Retinal pigment epithelial cell (primary cell): ENCODE measurements at places on chromosomes 5 and 9.

- no peak for DNase-seq
Observed at GRCh38 chr9:81077572-81077971, 611.8 kb downstream of the TLE1 start.

- DNase-seq, result no peak
Observed at GRCh38 chr5:107067395-107067794, 603.3 kb downstream of the EFNA5 start.

- DNase-seq, result peak; percentile 71
Observed at GRCh38 chr9:127021664-127022363, 100.6 kb downstream of the ANGPTL2 start.

GRCh38 chr9:81460693-81461092 is 228.7 kb downstream of the TLE1 start:
- no peak for DNase-seq

DNA sequence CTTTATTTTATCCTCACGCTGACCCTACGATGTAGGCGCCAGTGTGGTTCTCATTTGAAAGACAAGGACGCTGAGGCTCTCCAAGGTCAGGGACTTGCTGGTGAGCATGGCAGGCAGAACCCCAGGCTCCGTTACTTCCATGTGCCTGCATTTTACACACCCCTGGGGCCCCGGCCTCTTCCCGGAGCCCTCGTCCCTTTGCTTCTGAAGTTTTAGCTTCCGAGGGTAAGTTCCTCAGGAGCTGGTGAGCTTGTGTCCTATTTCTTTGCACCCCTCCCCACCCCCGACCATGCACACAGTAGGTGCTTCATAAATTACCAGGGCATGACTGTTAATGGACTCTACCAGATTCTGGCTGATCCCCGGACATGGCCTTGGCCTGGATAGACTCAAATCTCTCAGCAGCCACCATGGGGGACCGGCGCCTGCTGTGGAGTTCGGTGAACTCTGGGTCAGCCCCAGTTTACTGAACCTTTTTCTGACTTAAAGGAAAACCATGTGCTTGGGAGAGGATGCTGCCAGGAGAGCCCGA is 59.3 kb upstream of the RNU6ATAC start:
- no peak for DNase-seq

GRCh38 chr9:37056046-37056920 is 22.2 kb upstream of the PAX5 start:
- no peak for DNase-seq

- DNase-seq, result peak; percentile 88
Observed at GRCh38 chr5:116502616-116503015, 72.0 kb downstream of the SEMA6A start.

DNA sequence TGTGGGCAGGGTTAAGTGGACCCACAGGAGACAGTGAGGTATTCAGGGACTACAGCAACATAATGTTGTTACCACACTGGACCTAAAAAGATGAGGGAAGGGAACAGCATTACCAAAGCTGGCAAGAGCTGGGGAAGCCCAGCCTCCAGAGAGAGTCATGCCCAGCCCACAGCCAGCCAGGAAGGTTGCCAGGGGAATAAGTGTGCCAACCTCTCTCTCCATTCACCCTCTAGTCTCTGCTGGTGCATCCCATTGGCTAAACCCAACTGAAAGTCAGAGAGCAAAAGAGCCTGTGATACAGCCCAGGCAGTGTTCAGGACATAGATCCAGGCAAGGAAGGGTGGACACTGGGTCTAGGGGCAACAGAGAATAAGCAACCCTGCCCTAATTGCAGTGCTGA is 35.8 kb upstream of the AFAP1L1 start:
- DNase-seq, result no peak

GRCh38 chr5:131684595-131684994 is 49.6 kb upstream of the RAPGEF6 start:
- no peak for DNase-seq

DNA sequence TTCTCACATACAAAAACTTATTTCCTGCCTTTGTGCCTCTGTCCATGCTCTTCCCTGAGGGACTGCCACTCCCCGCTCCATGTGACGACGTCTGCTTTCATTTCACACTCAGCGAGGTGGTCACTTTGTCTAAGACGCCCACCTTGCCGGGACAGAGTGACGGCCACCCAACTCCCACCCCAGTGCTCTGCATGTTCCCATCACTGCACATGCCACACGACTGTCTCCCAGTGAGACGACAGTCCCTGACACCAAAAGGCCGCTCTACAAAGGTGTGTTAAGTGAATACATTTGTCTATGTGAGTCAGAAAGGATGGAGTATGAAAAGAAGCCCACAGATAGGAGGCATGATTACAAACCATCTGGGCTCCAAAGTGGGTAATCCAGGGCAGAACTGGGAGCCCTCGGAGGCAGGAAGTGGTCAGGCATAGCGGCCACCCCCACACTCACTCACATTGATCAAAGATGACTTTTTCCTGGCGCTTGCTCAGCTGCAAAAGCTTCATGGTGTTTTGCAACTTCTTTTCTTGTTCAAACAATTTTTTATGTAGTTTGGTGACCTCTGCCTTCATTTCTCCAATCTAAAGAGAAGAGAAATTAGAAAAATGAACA is 185.8 kb downstream of the CDK5RAP2 start:
- DNase-seq, result peak; percentile 38

GRCh38 chr9:629146-629545 is 212.4 kb upstream of the DMRT1 start:
- DNase-seq, result no peak

DNA sequence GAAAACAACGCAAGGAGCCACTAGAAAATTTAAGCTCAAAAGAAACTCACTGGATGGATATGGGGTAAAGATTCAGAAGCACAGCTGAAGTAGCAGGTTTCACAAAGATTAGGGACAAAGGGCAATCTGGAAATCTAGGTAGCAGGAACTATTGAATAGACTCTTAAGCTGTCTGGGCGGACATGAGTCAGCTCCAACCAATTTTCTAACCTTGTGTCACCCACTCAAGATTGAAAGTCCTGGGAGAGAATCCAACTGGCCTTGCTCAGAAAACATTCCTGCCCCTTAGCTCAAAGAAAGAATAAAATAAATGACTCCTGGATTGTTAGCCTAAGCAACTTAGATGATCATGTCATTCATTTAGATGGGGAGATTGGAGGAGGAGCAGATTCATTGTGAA is 69.2 kb downstream of the STK32A start:
- peak; percentile 84 for DNase-seq

- DNase-seq, result no peak
Observed at GRCh38 chr9:110580850-110581249, 1.3 kb upstream of the SVEP1 start.

DNA sequence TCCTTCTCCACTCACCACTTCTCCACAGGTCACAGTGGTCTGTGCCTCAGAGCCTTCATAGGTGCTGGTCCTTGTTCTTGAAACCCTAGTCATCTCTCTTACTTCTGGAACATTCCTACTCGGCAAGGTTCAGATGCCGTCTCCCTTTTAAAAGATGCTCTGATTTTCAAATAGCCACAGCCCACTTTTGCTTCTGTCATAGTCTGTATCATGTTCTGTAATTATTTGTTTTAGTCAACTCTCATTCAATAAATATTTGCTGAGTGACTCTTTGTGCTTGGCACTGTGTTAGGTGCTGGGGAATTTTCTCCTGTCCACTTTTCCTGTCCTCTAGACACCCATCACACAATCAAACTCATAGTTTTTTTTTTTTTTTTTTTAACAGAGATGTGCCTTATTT is 181.3 kb upstream of the IL12B start:
- no peak for DNase-seq

- no peak for DNase-seq
Observed at GRCh38 chr5:142427015-142427364, 102.2 kb upstream of the SPRY4 start.

DNA sequence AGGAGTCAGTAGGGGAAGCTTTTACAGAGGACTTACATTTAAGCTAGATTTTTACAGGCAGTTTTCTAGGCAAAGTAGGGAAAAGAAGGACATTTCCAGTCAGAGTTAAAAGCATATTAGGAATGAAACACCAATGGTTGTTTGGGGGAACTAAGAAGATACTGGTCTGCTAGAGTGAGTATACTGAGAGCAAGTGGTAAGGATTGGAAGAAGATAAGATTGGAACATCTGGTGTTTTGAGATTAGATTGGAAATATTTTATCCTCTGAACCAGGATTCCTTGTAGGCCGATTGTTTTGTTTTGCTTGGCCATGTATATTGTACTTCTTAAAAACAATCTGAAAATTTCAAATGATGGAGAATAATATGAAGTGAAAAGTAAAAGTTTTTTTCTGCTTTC is 7.7 kb downstream of the FBXO38 start:
- no peak for DNase-seq

DNA sequence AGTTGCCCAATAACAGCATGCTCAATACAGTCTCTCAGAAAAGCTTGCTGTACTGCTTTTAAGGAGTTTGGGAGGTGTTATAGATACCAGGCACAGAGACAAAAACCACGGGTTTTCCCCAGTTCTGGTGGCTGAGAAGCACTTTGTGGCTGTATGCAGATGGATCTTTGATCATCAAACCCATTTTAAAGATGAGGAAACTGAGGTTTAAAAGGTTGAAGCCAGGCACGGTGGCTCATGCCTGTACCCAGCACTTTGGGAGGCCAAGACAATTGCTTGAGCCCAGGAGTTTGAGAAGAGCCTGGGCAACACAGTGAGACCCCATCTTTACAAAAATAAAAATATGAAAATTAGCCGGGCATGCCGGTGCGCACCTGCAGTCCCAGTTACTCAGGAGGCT is 46.3 kb upstream of the PLPP6 start:
- DNase-seq, result no peak

- DNase-seq, result no peak
Observed at GRCh38 chr9:94839398-94839797, 112.9 kb downstream of the AOPEP start.

- peak; percentile 36 for DNase-seq
Observed at GRCh38 chr5:151431666-151432065, 15.7 kb upstream of the SLC36A1 start.

- DNase-seq, result no peak
Observed at GRCh38 chr9:88529496-88529895, 5.5 kb upstream of the NXNL2 start.

GRCh38 chr9:27339661-27340284 is 42.8 kb upstream of the EQTN start:
- DNase-seq, result no peak

DNA sequence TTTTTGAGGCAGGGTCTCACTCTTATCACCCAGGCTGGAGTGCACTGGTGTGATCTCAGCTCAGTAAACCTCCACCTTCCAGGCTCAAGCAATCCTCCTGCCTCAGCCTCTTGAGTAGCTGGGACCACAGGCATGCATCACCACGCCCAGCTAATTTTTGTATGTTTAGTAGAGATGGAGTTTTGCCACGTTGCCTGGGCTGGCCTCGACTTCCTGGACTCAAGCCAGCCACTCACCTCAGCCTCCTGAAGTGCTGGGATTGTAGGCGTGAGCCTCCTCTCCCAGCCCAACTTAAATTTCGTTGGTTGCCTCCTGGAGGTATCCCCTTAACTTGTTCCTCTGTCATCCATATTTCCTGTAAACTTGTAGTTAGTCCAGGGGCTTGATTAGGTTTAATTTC is 47.2 kb downstream of the RAB24 start:
- DNase-seq, result no peak

DNA sequence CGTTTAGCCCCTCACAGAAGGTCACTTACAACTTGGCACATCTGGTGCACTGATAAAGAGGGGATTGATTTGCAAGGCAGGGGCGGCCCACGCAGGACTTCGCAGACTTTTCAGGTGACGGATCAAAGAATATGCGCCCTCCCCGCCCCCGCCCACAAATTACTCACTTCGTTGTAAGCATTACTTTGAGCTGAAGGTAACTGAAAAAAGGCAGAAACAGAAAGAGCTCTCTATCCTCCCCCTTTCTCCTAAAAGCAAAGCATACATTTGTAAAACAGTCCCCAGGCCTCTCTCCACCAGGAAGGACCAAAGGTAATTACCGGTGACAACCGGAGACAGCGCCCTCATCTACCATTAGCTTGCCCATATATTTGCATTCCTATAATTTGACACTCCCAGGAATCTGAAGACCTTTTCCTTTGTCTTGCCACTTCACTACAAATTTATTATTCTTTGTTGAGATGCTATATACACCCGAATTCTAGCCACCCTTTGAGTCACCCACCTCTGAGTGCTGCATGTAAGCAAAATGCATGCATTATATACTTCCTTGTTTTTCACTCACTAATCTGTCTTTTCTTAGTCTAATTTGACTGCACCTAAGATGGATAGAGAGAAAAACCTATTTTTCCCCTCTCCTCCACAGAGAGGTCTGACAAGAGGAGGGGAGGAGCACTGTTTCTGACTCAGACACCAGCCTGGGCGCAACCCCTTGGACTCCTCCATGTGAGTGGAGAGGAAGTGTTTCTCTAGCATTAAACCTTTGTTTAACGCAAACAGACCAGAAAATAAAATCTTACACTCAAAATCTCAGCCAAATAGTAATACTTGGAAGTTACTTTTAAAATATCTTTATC is 74.7 kb upstream of the SPIN1 start:
- DNase-seq, result no peak

- no peak for DNase-seq
Observed at GRCh38 chr9:131720330-131720729, 19.5 kb downstream of the RAPGEF1 start.

- DNase-seq, result no peak
Observed at GRCh38 chr5:116724971-116725370, 150.3 kb upstream of the SEMA6A start.

DNA sequence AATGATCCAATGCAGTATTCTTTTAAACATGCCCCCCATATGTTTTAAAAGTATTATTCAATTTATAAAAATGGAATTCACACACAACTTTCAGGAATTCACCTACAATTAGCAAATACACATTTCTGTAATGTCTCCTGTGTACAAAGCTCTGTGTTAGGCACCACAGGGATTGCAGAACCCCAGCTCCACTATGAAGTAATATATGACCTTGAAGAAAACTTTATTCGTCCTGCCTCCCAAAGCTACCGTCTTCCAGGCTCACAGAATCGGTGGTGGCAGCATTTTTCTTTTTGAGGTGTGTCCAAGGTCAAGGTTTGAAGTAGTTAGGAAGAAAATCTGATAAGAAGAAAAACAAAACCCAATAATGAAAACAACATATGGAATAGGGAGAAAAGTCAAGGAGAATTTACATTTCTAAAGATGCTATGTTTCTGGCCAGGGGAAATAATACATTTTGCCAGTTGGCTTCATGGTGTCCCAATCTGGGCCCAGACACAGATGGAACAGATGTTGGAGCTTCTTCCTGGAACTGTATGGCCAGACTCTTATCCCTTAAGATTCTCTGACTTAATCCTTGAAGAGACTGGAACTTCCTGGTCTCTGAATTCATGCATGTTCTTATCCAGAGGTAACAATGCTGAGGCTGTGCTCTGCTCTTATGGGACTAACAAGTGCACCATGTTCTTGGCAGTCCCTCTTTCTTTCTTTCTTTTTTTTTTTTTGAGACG is 22.0 kb upstream of the LVRN start:
- no peak for DNase-seq
